ENCODE measurements at places on chromosomes 7 and 10.

DNA sequence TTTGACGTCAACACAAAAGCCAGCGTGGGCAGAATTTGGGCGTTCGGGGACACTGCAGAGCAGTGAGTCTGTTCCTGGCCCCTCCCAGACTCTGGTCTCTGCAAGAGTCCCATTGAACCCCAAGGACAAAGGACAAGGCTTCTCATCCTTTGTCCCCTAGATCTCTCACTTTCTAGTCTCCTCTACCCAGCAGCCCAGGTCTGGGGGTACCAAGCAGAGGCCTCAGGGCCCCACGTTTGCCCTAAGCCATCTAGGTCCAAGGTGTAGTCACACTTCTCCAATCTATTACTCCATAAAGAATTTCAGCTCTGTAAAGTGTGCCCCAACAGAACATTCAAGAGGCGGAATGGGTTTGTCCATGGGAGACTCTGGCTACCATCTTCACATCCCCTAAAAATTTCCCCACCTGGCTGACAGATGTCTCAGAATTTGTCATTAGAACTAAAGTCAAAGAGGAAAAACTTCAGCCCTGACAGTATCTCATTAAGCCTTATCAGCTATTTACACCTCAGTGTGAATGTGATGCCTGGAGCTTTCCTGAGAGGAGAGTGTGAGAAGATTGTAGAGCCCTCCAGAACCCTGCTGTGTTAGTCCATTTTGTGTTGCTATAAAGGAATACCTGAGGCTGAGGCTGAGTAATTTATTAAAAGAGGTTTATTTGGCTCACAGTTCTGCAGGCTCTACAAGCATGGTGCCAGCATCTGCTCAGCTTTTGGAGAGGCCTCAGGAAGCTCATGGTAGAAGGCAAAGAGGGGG is 81.4 kb upstream of the HABP2 start:
- no peak for DNase-seq

GRCh38 chr10:101660256-101660655 is 34.7 kb downstream of the FBXW4 start:
- no peak for DNase-seq

DNA sequence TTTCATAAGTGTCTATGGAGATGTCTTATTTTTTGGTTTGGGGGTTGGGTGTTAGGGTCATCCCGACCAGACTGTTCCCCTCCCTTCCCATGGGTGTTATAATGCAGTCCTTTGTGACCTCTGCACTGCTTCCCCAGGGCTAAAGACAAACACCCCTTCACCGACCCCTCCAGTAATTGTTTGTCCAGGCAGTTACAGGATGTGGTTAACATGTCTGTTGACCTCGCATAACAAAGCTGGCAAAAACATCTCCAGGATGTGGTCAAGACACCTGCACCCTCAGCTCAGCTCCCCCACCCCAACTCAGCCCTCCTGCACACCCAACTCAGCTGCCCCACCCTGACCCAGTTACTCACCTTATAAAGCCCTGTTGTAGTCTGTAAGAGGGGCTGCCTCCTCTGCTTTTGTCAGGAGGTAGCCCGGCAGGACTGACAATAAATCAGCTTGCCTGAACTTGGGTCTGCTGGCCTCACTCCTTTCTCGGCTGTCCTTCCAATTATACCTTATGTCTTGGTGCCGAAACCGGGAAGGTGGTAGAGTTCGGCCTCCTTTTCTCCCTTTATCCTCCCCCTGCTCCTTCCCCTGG is 102.2 kb downstream of the ZNF92 start:
- peak; percentile 45 for DNase-seq

DNA sequence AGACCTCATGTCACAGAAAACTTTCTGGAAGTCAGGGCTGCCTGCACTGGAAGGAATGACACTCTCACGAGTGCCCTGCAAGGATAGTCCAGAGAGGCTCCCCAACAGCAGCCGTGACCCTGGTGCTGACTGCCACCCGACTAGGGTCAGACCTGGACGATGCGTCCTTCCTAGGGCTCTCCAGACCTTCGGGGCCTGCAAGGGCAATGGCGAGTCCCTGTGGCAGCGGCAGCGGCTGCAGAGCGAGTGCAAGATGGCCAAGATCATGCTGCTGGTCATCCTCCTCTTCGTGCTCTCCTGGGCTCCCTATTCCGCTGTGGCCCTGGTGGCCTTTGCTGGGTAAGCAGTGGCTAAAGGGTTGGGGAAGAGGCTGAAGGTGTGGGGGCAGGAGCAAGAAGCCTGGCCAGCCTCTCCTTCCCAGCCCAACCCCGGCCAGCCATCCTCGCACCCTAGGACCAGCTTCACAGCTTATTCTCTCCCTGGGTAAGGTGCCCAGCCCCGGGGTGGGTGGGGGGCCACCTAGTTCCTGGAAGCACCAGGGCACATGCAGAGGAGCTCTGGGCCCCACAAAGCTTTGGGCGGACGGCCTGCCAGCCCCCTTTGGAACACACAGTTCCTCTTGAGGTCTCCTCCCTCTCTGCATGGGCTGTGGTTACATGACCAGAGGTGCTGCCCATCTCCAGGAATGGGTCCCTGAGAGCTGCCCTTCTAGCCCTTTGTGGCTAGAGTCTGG is 5.5 kb downstream of the OPN4 start:
- DNase-seq, result no peak

GRCh38 chr10:78754269-78755062 is 314.3 kb upstream of the ZMIZ1 start:
- DNase-seq, result no peak

DNA sequence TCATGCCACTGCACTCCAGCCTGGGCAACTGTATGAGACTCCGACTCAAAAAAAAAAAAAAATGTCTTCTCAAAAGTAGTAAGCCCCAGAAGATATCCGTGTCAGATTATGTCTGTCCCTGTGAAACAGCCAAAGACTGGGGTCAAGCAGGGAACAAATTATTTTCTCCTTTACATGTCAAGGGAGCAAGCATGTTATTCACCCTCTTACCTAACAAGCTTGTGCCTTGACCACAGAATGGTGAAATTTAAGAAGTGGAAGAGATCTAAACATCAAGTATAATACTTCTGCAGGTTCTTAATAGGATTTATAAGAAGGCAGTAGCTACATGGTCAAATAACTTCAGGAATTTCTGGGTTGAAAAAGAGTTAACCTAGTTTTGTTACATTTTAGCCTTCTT is 187.9 kb downstream of the ZNF365 start:
- no peak for DNase-seq

GRCh38 chr10:6669269-6669859 is 89.3 kb upstream of the PRKCQ start:
- DNase-seq, result no peak

GRCh38 chr10:69107176-69107490 is 16.8 kb upstream of the VPS26A start:
- no peak for DNase-seq

- no peak for DNase-seq
Observed at GRCh38 chr7:138872576-138872975, 74.6 kb upstream of the ATP6V0A4 start.

- no peak for DNase-seq
Observed at GRCh38 chr10:69679736-69680135, 49.7 kb downstream of the FAM241B start.

DNA sequence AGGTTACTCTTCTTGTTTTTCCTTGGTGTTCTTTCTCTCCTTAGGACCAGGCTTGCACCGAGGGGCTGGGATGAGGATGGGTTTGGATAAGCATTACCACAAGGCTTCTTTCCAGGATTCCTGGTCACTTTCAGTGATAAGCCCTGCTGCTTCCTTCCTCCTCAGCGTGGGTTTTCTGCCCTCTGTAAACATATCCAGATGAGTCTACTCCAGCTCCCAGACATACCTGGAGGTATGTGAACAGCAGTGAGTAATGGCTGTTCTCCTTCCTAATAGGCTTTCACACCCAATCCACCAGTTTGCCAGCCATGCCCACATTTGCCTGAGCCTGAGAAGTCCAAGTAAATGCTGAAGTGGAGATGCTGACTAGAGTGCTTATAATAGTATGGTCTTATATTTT is 229.8 kb upstream of the YAE1 start:
- DNase-seq, result no peak

- no peak for DNase-seq
Observed at GRCh38 chr7:78264105-78264504, 465.5 kb downstream of the PHTF2 start.

DNA sequence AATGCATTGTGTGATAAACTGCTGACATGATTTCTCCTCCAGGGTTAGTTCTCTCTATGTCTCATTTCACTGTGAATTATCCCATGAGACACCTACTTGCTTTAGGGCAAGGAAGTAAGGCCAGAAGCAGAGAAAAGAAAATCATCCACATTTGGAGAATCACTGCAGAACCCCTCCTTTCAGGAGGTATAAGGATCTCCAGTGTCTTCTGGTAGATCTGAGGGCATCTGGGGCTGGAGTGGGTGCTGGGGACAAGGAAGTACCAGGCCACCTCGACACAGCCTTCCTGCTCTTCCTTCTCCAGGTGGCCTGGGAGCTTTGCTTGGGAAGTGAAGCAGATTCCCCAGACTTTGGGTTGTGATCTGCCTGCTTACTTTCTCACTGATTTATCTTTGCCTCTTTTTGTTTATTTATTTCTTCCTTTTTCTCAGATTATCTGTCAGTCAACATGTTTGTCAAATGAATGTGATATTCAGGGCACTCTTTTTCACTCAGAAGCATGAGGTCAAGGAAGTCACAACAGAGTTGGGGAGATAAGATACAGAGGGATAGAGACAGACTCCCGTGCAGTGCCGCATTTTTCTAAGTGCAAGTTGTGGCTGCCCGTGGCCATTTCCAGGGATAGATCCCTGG is 12.4 kb upstream of the CAMK2G start:
- no peak for DNase-seq

- no peak for DNase-seq
Observed at GRCh38 chr7:86788948-86789347, 145.2 kb downstream of the GRM3 start.

DNA sequence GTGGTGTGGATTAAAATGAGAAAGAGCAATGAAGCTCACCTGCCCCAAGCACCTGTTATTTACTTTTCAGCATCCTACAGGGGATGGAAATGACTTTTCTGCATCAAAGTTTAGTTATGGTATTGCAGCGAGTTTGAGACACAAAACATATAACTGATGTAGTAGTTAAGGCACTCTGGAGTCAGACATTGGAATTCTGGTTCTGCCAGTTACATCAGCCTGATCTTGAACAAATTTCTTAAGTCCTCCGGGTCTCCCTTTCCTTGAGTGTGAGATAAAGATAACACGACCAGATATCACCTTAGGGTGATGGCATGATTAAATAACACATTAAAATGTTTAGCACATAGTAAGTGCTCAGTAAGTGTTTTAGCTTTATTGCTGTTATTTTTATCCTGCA is 97.4 kb downstream of the ATXN7L1 start:
- no peak for DNase-seq

GRCh38 chr7:18508443-18509427 is 13.2 kb downstream of the HDAC9 start:
- DNase-seq, result no peak

DNA sequence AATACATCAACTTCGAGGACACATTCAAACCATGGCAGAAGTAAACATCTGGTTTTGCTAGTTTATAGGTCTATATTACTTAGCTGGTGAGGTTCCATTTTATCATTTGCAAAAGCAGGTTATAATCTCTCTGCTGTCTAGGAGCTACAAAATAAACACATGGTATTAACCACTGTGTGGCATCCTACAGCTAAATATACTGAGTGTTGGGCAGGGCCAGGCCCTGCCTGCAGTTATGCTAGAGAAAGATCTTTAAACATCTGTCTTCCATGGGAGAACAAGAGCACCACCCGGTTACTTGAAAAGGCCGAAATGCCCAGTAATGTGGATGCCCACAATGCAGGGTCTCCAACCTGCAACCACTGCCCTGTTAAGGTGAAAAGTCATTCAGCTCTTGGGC is 20.6 kb upstream of the FKBP9 start:
- DNase-seq, result no peak

DNA sequence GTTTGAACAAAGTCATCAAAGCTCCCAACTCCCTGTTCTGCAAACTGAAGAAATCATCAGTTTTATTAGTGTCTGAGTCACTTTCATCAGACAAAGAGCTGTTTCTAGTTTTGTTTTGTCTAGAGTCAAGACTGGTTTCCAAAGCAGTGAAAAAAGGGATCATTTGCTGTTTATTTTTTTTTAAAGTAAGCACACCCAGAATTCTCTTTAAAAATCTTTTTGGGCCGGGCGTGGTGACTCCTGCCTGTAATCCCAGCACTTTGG is 972.0 kb upstream of the CELF2 start:
- no peak for DNase-seq

GRCh38 chr7:137539111-137539715 is 195.7 kb upstream of the PTN start:
- DNase-seq, result no peak

- no peak for DNase-seq
Observed at GRCh38 chr7:77362905-77363304, 53.2 kb downstream of the GSAP start.

DNA sequence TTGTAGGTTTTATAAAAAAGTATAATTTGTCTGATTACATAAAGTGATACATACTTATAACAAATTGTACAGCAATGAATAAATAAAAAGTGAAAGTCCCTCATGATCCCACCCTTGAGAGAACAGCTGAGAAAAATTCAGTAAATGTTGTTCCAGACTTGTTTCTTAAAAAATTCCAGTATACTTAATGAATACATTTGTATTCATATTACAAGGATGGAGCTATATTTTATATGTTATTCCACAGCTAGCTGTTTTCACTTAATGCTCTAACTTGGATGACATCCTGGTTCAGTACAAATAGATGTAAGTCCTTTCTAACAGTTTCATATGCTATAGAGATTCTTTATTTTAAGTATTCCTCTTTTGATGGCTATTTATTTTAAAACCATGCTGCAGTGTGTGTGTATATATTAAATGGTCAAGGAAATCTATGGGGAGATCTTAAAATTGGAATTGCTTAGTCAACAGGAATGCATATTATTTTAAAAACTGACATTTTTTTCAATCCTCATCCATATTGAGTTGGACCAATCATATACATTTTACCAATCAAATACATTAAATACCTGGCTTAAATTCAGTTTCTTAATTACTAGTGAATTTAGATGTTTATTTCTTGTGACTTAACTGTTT is 8.9 kb downstream of the STAMBPL1 start:
- DNase-seq, result no peak

DNA sequence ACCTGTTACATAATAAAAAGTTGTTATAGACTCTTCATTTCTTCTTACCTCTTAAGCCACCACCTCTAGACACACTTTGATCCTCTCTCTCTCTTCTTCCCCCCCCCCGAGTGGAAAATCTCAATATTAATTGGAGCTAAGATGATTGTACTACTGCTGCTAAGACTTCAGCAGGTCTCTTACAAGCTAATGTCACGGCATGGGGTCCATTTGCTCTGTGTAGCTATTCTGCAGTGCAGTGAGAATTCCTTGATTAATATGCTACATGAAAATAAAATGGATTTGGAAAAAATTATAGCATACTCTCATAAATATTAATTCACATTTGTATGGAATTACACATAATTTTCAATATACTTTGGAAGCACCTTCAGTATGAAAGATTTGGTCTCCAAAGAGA is 297.2 kb downstream of the AUTS2 start:
- no peak for DNase-seq

DNA sequence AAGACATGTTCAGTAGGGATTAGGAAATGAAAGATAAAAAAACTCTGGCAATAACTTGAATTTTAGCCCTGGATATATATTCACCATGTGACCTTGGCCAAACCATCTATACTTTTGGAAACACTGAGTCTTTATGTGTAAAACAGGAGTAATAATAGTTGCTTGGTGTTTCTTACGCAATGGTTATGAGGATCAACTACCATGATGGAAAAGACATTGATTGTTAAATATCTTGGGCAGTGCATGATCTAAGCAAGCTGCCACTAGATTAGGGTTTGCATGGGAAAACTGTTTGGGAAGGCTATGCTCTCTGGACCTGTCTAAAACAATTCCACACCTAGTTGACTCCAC is 6.5 kb downstream of the OR6B1 start:
- no peak for DNase-seq

GRCh38 chr10:25745976-25746375 is 188.1 kb upstream of the MYO3A start:
- DNase-seq, result no peak
